ENCODE measurements at places on chromosomes 4 and X.

DNA sequence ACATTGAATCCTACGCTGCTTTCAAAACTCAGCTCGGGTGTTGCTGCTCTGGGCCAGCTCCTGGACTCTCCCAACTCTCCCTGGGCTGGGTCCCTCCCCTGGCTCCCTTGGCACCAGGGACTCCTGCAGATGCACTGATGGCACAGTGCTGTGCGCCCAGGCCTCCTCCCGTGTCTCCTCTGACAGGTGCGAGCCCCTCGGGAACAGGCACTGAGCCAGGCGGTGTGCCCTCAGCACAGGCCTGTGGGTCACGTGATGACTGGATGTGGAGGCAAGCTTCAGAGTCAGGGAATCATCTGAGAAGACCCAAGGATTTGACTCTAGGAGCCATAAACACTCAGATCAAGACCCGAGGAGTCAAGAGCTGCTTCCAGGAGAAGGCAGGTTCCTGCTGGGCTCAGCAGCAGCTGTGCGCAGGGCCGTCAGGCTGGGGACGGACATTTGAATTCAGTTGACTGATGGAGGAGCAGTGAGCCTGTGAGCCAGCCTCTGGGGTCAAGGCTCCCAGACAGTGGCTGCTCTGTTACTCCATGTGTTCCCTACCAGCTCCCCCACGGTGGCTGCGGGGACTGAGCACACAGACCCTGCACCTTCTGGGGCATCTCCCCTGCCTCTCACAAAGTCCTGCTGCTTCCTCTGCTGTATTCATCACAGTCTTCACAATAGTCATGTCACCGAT is 33.0 kb downstream of the NAT8L start:
- no peak for DNase-seq

DNA sequence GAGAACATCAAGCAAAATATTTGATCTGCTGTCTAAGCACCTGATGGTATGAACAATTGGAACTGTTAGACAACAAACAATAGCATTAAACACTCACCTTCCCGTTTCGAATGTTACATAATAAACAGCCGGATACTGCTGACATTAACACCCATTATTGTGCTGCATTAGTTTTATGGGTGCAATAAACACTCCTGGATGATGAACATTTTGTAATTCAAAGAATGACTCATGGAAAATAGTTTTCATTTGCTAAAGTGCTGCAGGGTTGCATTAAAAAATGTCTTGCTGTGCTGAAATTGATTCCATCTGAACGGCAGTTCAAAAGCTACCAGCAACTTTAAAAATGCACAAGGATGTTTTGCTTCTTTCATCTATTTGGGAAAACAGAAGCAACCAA is 100.8 kb upstream of the SORBS2 start:
- DNase-seq, result no peak

DNA sequence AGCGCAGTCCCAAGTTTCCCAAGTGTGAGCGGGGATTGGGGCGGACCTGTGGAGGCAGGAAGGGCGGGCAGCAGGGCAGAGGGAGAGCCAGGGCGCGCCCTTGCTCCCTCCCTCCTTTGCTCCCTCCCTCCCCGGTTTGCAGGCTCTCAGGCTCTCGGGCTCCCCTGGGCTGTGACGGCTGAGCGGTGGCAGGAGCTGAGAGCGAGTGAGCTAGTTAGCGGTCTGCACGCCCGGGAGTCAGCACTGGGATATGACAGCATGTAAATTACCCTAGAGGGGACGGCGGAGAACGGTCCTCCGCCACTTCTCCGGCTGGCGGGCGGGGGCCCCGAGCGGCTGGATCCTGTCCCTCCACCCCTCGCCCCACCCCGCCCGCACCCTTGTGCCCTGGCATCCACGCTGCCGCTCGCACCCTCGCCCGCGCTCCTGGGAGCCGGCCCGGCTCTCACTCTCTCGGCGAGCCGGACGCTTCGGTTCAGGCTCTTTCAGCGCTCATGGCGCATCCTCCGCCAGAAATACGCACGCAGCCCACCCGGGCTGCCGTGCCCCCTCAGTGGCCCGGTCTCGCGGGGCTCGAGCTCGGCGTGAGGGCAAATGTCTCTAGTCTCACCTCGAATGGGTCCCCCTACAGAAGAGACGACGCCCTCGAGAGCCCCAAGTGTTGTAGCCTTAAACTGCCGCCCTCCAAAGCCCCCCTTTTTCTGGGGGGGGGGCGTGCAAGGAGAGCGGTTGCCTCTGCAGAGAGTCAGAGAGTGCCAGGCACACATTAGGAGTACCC is at the start of gene TSC22D3:
Gene TSC22D3, minus strand, starts transcription at position 54 of the 778 bp plus-strand sequence. CDS start 368 bp downstream, outside the sequence.
- DNase-seq, result peak; percentile 35

DNA sequence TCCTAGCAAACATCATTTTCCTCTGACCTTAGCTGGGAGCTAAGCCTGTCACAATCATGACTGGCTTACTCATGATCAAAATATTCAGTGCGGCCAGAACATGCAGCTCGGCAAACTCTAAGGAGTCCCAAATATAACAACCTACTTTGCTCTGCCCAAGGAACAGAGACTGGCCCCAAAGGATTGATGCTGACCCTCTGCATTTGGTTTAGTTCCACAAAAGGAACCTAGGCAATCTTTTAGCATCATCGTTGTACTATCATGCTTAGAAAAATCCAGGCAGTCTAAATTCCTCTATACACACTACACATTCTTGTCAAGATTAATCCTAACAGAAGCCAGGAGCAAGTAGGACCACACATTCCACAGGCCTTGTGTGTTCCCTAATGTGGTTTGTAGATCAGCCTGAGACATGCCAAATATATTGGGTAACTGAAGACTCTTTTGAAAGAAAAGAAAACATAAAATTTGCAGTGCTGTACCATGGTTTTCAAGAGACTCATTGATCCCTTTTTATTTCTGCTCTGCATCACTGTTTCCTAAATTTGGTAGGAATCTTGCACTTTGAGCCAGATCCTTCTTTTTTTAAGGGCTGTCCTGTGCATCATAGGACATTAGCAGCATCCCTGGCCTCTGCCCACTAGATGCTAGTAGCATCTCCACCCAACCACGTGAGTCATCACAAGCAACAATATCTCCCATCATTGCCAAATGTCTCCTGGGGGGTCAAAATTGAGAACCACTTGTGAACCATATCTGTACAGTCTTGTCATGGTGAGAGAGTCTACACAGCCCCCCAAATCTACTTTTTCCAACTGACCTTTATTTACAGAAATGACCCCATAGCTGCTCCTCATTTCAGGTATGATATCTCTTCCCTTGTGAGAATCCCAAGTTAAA is 17.6 kb upstream of the CC2D2A start:
- no peak for DNase-seq

GRCh38 chr4:48898733-48899431 is 7.7 kb downstream of the OCIAD2 start:
- no peak for DNase-seq

- DNase-seq, result no peak
Measured at GRCh38 chrX:68432648-68433047, 647 bp downstream of the OPHN1 start.

GRCh38 chr4:173264684-173265185 is 69.4 kb downstream of the HMGB2 start:
- peak; percentile 39 for DNase-seq

DNA sequence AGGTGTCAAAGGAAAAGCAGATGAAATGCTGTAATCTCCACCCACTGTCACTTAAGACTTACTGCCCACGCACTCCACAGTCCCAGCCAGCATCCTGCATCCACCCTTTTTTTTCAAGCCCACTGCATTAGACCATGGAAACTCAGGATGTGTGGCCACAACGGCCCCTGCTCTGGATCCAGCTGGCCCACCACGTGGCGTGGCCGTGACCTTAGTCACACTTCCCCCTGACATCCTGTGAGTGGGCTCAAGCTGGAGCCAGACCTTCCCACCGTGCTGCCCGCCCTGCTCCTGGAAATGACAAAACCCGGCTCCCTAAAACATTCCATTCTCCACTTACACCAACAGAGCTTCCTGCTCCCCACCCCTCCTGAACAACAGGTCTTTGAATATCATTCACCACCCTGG is 588.3 kb upstream of the DIPK2B start:
- no peak for DNase-seq

DNA sequence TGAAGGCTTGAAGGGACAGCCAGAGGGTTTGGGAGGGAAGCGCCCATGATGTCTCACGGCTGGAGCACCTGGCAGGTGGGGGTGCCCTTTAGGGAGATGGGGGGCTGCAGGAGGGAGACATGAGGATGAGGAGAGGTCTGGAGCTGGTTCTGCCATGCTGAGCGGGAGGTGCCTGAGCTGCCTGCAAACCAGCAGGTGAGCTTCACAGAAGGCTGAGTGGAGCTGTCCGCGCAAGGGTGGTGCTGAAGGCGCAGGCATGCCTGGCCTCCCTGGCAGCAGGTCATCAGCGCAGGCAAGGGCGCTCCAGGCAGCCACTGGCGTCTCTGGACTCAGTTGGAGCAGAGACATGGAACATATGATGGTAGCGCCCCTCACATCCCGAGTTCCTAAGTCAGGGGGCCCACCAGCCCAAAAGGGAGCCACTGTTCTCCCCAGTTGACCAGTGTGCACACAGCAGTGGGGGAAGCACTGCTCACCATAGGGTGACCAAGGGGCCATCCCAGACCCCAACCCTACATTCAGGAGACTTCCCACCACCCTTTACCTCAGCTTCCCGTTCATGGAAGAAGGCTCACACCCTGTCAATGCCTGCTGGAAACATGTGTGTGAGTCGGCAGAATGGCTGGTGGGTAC is 25.8 kb downstream of the ADRA2C start:
- no peak for DNase-seq

DNA sequence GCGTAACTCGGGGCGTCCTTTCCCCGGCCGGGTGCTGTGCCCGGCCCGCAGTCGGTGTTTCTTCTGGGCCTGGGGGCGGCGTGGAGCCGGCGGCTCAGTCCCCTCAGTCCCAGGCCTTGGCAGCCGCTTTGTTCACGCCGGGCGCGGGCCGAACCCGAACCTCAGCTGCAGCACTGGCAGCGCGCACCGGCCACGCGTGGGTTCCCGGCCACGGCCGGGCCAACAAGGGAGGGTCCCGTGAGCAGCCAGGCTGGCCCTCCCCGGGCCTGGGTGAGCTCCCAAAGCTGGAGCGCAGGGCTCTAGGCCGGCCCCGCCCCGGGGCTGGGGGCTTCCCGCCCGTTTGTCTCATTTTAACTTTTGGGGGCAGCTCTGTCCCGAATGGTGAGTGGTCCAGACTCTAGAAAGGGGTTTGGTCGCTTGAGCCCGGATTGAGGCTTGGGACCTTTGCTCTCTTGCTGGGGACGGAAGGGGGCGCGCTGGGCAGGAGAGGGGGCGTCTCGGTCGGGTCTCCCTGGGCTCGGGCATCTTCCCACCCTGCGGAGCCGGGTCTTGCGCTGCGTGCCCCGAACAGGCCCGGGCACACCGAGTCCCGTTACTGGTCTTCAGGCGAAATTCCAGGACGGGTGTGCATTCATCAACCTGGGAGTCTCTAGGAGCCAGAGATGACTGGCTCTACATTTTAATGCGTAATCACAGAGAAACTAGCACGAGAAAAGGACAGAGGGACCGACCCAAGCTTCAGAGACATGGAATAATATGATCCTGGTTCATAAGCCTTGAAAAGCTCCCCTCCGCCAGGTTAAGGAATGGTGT is 177.1 kb downstream of the CBR4 start:
- DNase-seq, result no peak

GRCh38 chrX:283115-283845 is 2.1 kb downstream of the PLCXD1 start:
- no peak for DNase-seq

- DNase-seq, result no peak
Measured at GRCh38 chr4:130422261-130422660, 1326.3 kb downstream of the C4orf33 start.

- DNase-seq, result no peak
Measured at GRCh38 chr4:79764120-79764519, 308.9 kb downstream of the ANTXR2 start.

DNA sequence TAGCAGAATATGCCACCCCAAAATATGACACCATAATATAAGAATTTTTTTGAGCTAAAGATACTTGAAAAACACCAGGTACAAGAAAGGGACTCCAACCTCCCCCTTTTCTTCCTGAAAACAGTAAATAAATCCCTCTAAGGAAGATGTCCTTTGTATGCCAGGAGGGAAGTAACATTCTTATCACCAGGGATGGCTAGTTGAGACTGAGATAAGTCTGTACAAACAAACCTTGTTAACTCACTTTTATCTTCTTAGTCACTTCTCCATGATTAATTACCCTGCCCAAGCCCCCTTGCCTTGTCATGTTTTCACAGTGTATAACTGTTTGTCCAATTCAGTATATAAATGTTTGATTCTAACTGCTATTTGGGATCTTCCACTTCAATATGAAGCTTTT is 888.0 kb downstream of the PCDH18 start:
- DNase-seq, result no peak

All from DMS 273 treated with DMSO at 0.1 percent for 48 hours (cell line).